ENCODE measurements at places on chromosomes 7 and 10.

DNA sequence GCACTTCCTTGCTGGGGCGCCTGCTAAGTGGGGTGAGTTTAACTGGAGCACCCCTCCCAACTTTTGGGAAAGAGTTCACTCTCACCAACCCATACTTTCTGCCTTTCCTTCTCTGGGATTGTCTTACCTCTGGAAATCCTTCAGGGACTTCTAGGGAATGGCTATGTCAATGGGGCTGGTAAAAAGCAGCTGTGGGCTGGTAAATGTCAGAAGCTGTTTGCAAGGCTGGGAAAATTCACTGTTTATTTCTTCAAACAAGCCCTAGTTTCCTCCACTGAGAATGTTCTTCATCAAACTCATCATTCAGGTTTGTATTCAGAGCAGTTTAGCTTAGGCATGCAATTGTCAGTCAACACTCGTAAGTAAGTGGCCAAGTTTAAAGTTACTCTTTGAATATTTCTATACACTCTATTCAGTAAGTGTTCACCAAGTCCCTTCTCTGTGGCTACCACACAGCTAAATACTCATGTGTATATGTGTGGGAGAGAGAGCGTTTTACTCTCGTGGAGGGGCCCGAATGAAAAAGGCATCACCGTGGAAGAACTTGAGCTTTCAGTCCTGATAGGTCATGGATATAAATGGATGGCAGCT, 654.8 kb downstream of the LRMDA start:
- DNase-seq, result no peak

- DNase-seq, result no peak
Observed at GRCh38 chr10:102612964-102613275, 31.4 kb upstream of the TRIM8 start.

DNA sequence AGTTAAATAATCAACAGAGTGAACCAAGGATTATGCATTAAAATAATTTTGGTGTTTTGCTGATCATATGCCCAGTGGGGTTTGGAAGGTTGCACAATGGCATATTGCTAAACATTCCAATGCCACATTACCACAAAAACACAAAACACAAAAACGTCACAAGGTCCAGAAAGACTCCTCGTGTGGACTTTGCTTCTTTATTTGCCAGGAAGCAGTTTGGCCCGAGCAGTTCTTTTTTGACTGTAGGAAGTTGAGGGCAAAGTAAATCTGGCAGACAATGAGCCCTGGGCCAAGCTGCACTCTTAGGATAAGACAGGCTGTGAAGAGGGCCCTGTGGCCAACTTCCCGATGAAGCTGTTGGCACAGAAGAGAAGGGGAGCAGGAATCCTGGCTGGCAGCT, 39.2 kb upstream of the SLC35B4 start:
- peak; percentile 89 for DNase-seq

GRCh38 chr10:102744374-102745051, 765 bp downstream of the WBP1L start:
- DNase-seq, result no peak

- DNase-seq, result no peak
Observed at GRCh38 chr10:70430493-70431445, 10.7 kb downstream of the NODAL start.

DNA sequence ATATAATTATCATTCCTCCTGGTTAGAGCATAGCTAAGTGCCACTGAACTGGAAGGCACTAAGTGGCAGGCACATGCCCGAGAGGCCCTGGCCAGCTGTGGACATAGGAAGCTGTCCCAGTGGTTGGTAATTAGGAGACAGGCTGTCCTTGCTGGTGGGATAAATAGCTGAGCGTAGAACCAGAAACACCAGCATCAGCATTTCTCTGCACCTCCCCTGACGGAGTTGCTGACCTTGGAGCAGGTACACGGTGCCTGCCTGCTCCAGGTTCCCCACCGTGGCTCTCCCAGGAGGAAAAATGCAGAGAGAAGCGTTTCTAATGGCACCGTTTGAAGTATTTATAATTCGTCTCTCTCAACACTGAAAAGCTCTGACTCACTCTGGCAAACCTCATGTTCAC, 5.6 kb upstream of the ABLIM1 start:
- no peak for DNase-seq

GRCh38 chr10:8639486-8640185, 585.1 kb downstream of the GATA3 start:
- peak; percentile 35 for DNase-seq

DNA sequence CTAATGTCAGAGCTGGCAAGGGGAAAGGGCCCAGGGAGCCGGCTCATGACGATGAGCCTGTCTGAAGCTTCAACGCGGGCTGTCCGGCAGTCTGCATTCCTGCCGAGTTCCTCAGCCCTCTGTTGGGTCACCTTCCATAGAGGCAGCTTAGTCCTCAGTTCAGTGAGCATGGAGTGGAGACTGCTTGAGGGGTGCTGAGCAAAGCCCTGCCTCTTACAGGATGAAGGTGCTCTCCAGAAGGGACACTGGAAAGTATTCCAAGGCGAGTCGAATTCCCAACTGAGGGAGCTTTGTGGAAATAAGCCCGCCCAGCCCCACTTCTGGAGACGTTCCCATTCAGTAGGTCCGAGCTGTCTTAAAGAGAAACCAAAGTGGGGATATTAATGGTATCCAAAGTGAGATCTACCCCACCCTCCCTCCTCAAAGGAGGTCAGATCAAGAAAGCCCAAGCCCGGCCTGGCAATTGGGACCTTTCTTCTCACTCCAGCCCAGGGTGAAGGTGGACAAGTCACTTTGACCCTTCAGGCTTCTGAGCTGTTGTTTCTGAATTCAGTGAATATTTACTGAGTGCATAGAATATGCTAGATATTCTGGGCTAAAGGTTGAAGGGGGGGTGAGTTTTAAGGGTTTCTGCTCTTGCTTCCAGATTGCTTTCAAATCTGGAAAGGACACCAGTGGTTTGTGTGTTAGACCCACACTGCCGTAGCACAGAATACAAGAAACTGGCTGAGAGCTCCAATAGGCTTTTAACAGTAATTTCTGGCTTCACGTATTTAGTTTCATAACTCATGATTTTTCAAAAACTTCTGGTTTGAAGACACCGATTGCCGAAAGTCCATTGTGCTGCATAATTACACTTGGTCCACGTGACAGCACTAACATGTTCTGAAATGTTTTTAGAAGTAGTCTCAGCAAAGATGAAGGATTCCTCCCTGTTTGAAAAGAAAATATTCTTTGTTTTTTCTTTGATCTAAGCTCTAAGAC, 3.5 kb downstream of the EGFR start:
- peak; percentile 55 for DNase-seq

DNA sequence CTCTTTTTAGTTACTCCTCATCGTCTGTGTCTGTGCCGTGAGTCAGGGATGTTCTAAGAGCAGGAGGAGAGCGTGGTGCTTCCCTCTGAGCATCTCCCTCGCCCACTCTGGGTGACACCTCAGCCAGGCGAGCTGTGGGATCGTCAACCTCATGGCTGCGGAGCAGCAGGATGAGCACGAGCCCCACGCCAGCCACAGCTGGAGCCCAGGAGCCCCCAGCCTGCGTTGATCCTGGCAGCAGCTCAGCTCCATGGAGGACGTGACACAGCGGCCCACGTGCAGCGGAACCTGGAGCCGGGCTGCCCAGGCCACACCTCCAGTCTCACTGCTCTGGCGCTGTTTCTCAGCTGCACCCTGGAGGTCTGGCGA, 512.0 kb downstream of the PTPRN2 start:
- DNase-seq, result no peak

DNA sequence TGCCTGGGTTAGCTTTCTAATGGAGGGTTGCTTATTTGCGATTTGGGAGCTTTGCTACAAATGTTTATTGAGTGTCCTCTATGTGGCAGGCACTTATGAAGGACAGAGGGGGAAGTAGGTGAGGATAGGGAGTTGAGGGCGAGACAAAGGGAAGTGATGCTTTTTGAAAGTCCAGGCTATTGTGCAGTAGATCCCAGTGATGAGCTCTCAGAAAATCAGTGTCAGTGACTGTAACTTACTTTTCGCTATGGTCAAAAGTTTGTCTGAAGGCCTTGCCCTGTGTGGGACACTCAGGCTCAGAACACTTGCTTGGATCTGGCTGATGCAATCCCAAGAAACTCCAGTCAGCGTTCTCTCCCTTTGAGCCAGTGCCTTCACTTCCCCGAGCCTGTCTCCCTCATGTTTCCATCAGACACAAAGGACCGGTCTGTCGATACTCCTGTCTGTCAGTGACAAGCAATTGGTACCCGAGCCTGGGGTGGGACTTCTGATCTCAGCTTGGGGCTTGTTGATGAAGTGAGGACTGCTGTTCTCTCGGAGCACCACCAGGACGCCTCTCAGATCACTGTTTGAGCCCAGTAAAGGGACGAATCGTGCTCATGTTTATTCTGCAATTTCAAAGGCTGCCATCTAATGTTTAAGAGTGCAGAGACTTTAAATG, 63.1 kb upstream of the SORCS3 start:
- no peak for DNase-seq

DNA sequence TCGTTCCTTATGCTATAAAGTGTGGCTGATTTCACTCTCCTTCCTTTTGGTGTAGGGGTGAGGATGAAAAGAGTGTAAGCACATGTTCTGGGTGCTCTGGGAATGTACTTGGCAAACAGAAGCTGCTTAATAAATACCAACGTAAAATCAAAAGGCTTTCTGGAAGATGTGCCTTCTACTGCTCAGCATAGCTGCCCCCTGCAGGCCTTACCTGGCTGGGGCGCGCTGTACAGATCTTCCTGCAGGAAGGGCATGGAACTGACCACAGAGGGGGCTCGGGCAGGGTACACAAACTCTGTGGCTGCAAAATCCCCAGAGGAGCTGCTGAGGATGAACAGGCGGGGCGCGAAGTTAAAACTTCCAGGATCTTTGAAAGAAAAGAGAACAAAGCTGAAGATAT, 169.4 kb downstream of the SVIL start:
- DNase-seq, result no peak

DNA sequence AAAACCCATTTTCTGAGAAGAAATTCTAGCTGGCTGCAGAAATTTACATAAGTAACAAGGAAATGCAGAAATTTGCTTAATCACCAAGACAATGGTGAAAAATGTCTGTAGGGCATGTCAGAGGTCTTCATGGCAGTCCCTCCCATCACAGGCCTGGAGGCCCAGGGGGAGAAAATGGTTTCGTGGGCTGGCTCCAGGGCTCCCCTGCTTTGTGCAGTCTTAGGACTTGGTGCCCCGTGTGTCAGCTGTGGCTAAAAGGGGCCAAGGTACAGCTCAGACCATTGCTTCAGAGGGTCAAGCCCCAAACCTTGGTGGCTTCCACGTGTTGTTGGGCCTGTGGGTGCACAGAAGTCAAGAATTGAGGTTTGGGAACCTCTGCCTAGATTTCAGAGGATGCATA, 215.9 kb downstream of the GPR158 start:
- no peak for DNase-seq
